Stomach (tissue), 19 donors: ENCODE measurements at places on chromosomes 2 and 18.

DNA sequence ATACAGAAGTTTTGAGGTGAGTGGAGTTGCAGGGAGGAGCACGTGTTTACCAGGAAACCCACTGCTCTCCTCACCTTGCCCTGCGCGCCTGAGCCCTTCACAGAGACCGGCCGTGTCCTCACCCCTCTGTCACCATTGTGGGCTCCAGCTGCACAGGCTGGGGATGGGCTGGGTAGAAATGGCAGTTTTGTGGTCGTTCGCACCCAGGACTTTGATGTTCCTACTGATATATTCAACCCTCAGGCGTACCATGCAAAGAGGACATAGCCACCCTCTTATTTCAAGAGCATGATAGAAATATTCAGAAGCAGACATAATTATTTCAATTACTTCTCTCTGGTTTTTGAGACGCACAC is 78.2 kb downstream of the GBX2 start:
- no peak for DNase-seq

DNA sequence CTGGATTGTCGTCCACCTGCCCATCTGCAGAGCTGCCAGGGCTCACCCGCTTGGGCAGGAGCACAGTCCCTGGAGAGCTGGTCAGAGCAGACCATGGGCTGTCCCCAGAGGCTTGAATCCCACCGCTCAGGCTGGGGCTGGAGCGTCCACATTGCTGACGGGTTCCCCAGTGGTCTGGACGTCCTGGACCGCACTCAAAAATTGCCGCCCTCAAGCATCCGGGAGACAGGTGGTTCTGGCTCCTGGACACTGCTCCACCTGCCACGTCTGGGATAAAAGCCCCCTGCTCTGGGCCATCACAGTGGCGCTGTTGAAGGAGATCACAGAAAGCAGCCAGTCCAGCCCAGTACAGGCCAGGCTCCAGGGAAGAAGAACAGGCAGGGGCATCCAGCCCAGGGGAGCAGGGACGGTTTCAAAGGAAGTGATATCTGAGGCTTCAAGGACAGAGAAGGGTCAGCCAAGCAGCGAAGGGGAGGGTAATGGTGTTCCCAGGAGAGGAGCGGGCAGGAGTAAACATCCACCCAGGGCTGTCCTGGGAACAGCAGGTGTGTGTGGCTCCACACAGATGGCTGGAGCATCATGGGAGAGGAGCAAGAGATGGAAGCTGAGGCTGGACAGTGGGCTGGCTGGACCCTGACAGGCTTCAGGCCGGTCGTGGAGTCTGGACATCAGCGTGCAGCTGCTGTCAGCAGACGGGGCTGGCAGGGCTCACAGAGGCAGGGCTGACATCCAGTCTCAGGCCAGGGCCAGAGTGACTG is 21.9 kb upstream of the ID2 start:
- no peak for DNase-seq

- no peak for DNase-seq
Measured at GRCh38 chr2:168608796-168609195, 152.7 kb downstream of the CERS6 start.

DNA sequence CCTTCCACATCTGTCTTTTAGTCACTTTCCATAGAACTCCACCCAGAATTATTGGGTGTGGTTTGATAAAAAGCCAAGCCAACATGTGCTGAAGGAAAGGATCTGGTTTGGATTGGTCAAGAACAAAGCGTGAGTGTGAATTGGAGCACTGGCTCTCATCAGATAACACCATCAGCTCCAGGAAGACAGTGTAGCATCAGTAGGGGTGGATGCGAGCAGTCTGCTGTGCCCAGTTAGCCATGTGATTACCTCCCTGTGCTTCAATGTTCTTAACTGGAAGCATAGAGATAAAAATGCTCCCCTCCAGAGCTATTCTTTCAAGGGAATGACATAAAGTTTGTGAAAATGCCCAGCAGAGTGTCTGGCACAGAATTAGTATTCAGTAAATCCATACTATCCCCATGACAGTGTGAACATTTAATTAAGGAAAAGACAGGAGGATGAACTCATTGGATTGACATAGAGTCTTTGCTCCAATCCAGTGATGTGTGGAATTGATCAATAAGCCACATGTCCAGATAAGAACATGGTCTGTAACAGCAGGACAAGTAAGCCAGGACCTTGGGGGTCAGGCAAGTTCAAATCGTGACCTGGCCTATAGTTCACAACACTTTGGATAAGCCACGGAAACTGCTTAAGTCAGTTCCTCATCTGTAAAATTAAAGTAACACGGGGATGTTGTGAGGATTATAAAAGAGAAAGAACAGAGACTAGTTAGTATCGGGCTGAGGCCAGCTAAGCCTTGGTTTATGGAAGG is 68.0 kb downstream of the FAM124B start:
- DNase-seq = no peak

- DNase-seq = peak; percentile 83
Measured at GRCh38 chr2:43348908-43349661, 122.7 kb upstream of the ZFP36L2 start.

DNA sequence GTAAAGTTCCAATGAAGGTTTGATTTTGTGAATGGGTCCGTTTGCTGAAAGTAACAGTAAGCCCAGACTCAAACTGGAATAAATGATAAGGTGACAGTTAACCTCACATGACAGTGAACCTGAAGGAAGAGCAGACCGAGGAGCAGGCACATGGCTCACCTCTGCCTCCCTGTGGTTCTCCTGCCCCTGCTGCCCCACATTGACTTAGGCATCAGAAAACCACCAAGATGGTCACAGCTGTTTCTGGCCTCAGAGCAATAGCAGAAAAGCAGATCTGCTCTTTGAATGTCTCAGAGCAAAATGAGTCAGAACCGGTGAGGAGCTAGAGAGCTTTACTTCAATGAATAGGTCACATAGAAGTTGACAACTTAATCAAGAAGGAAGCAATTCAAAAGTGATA is 487.6 kb downstream of the METTL4 start:
- no peak for DNase-seq

DNA sequence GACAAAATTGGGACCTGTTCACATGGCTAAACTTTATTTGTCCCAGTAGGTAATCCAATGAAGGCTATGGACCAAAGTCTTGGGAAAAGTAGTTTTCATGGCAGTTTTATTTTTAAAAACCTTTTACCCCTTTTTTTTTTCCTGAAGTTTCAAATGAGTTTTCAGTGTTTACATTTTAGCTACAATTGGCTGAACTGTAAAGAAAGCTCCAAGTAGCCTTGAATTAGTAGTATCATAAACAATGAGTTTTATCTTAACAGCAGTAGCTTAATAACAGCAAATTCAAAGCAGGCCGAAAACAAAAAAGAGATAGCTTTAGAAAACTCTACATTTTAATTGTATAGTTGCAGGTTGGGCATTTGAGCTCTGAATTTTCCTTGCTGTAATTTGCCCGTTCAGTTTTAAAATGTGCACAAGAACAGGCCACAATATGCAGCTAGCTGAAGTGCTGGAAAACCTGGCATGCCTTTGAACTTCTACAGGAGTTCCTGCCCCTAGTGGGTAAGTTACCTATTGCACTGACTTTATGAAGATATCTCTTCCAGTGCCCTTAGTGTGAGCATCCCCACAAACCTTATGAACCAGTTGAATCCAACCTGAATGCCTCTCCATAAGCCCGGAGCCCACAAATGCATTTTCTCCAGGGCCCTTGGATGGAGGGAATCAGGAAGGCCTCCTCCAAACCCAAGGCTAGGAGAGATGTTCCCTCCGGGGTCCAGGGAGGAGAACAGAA is 106.7 kb downstream of the XRCC5 start:
- DNase-seq = no peak

DNA sequence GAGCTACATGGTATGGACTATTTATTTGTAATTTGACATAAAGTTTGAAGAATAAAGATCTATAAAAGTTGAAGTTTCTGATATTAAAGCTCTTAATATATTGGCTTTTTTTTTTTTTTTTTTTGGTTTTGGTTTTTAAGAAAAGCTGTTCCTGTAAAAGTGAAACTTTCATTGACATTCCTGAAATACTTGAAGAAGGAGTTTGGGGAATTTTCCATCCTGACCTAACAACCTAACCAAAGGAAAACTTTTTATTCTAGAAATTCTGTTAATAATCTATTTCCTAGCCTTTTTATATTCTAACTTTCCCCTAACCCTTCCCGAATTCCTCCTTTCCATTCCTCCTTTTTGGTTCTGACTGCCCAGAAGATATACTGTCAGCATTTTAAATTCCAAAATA is 83.7 kb downstream of the ACSL3 start:
- DNase-seq = no peak

DNA sequence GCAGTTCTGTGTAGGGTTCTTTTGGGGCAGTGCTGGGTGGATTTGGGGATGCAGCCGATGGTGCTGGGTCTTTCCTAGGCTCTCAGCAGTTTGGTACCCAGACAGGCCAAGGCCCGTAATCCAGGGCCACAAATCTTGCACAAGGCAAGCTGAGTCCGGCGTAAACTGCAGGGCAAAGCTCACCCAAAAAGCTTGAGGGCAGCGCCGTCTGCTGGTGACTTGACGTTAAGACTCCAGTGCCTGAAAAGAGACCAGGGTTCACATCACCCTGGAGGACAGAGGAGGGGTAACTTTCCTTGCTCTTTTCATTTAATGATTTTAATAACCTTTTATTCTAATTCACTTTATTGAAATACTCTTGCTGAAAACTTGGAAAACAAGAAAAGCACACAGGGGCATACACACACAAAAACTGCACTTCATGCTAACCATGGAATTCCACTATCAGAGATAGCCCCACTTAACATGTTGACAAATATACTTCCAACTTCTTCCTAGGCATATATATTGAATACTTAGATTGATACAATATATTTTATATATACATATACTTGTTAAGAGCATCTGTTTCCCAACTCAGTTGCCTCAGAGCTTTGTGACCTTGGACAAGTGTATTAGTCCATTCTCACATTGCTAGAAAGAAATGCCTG is 38.9 kb downstream of the CNGA3 start:
- DNase-seq = peak; percentile 92

DNA sequence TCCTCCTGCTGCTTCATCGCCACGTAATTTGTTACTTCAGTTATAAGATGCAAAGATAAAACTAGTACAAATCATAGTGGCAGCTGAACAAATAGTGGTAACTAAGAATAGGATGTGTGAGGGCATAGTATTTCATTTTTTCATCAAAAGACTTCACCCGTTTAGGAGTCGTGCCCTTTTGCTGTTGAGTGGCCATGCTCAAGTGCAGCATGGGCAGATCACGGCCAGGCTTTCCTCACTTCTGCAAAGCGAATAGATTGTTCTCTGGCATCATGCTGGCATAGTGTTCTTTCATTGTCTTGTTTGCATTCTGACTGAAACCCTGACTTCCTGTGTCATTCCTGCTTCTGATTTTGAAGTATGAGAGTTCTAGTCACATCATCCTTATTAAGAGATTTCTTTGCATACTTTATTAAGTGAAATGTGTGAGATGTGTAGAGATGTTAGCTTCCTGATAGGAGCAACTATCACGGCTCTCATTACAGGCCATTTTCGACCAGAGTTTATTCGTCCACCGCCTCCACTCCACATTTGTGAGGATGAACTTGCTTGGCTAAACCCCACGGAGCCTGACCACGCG is 11.8 kb downstream of the CNOT11 start:
- DNase-seq = no peak

- DNase-seq = no peak
Measured at GRCh38 chr2:59249441-59250306, 1008.5 kb upstream of the FANCL start.

- DNase-seq = no peak
Measured at GRCh38 chr2:142693171-142693950, 184.1 kb upstream of the KYNU start.

- no peak for DNase-seq
Measured at GRCh38 chr2:16238001-16238761, 297.8 kb downstream of the MYCN start.

DNA sequence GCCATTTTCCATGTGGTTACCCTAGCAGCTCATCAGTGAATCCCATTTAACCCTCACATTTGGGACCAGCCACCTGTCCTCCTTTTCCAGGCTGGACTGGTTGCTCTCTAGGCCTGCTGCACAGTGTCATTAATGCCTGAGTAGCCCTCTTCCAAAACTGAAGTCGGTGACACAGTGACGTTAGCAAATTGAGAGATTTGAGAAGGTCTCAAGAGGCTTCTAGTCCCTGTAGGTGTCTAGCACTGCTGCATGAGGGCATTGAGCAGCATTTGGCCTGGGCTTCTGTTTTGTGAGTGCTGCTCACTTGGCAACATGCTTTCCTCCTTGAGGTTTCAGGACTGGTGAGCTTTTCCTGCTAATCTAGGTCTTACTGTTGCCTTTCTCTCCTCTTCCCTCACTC is 36.7 kb downstream of the PKP4 start:
- DNase-seq = no peak

DNA sequence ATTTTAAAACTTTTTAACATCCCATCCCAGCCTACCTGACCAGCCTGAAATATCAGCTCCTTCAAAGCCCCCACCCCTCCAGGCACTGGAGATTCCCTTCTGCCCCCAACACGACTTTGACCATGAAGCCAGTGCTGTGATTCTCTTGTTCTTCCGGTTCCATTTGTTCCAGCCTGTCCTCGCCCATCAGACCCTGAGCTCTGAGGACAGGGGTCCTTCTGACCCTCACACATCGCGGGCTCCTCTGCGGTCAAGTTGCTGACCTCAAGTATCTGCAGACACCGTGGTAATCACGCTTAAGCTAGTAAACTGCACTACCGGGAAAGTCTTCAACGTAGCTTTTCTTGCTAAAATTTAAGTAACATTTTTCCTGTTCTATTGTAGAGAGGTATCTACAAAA is 282.2 kb upstream of the SALL3 start:
- no peak for DNase-seq

- no peak for DNase-seq
Measured at GRCh38 chr18:61825386-61825785, 67.4 kb downstream of the RNF152 start.
